Thyroid gland (tissue), 4 donors: ENCODE measurements at places on chromosomes 6 and 20. TPM values are rescaled to one million over a fixed set of nuclear protein-coding genes. Genes with fewer than 3 reads are reported as not detected.

Gene RIN2
- 64.5 TPM for total RNA-seq

Gene LRFN2
- not detected for total RNA-seq

Gene EBF4
- total RNA-seq, result 55.8 TPM

Gene ADTRP
- not detected for total RNA-seq

DNA sequence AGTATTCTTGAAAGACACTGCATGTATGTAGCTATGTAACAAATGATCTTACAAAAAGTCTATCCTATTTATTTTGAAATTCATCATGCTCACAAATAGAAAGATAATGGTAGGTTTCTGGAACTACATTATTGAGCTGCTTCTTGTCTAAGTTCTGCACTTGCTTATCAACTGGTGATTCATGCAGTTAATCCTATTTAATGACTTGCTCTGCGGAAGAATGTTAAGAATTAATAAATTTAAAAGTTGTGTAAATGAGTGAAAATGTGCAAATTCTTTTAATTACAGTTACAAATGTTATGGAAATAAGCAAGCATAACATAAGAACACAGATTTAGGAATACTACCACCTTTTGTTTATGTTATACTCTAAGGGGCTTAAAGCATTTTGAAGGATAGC, 67.1 kb upstream of the MCM9 start:
- DNase-seq, result no peak

- DNase-seq, result no peak
Measured at GRCh38 chr6:121619987-121620740, 184.7 kb downstream of the GJA1 start.

GRCh38 chr20:4112481-4113421, 97.4 kb upstream of the RNF24 start:
- DNase-seq, result peak; percentile 63

- DNase-seq, result peak; percentile 9
Measured at GRCh38 chr6:113994934-113995342, 24.0 kb upstream of the HDAC2 start.

GRCh38 chr6:134376785-134377184, 58.9 kb upstream of the SGK1 start:
- no peak for DNase-seq

DNA sequence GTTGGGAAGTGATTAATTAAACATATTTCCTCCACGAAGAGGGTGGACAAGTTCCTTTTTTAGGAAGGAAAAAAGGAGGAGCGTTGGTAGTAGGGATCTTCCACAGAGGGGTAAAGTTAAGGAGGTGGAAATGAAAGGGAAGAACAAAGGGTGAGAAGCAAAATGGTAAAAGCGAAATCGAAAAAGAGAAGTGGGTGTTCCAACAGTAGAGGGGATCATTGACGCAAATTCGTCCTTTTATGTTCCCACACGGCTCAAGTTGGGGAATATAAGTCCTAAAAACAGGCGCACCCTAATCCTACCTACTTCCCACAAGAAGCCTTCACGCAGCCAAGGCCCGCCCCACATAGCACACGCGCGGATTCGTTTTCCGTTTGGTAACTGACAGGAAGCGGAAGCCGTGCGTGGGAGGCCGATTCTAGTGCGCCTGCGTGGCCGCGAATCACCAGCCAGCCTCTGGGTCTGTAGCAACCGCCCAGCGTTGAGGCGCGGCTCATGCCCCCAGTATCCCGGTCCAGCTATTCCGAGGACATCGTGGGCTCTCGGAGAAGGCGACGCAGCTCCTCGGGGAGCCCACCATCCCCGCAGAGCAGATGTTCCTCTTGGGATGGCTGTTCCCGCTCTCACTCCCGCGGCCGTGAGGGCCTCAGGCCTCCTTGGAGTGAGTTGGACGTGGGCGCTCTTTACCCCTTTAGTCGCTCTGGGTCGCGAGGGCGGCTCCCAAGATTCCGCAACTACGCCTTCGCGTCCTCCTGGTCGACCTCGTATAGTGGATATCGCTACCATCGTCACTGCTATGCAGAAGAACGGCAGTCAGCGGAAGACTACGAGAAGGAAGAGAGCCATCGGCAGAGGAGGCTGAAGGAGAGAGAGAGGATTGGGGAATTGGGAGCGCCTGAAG, at the start of gene NKAPL:
Gene NKAPL (plus strand): TSS at position 421 of the 901 bp plus-strand sequence. CDS start 75 bp downstream, at position 496.
- peak; percentile 67 for DNase-seq

DNA sequence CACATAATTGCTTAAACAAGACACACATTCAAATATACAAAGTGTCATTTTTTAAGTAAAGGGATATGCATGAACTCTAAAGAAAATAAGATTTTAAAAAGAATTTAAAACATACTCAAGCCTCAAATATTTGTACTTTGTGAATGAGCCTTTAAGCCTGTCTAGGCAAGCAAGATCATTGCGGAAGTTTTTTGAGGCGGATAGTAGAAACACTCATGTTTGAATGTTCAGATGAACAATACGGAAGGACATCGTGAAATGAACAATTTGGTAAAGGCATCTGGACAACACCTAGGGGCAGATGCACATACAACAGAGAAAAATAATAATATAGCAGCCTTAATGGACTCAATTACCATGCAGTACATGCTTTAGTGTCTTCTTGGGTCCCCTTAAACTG, 928.9 kb downstream of the TFAP2A start:
- no peak for DNase-seq

DNA sequence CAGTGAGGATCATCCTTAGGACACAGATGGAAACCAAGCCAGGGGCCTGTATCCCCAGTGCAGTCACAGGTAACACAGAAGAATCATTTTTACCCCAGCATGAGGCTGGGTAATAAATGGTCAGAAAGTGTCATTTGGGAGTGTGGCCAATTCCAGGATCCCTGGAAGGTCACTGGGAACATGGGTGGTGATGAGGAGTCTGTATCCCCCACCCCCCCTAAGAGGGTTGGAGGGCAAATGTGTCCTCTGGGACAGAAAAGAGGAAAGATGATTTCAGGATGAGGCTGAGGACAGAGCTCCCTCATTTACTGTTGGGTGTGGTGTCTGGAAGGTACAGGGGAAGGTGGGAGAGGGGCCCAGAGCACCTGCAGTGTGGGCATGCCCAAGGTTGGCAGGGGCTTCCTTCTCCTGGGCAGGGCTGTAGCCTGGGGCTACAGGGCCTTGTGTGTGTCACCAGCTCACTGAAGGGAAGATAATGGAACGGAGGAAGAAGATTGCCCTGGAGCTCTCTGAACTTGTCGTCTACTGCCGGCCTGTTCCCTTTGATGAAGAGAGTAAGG, 34.5 kb downstream of the PLCG1 start:
- no peak for DNase-seq
